ENCODE measurements at places on chromosomes 13 and 19. TPM values are rescaled to one million over a fixed set of nuclear protein-coding genes. Genes with fewer than 3 reads are reported as not detected.
A peak's percentile ranks its signal among the peaks of the same experiment; 100 is the strongest.

SELENOV gene
- total RNA-seq = not detected

- no peak overlapping the region for H3K4me3 ChIP-seq
- no peak for DNase-seq
- no peaks in the 10 kb centered on the region for H3K4me1 ChIP-seq
- H3K27ac ChIP-seq = no peak overlapping the region
- H3K36me3 ChIP-seq = no peaks in the 10 kb centered on the region
Observed at GRCh38 chr19:46574533-46574932, 26.6 kb upstream of the CALM3 start.

- H3K4me1 ChIP-seq = peaks cover 20% of the 10 kb centered on the region
- no peak overlapping the region for H3K27ac ChIP-seq
- no peaks in the 10 kb centered on the region for H3K27me3 ChIP-seq
- no peak for DNase-seq
Observed at GRCh38 chr13:48586591-48587103, 53.8 kb upstream of the RCBTB2 start.

DNA sequence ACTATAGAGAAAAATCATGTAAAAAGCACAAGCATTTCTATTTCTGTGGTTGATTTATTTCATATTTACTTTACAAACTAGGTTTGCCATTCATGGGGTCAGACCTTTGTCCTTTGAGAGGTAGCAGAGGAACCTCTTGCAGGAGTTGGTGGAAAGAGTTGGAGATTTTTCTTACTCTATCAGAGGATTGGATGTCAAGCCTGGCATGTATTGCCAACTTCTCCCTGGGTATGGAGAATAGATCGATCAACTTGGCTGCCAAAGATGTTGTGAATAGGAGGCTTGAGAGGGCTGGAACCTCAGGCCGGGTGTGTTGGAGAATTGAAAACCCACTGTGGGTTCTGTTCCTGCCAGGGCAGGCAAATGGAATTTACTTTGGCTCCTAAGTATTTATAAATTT, 81.2 kb downstream of the WDFY2 start:
- DNase-seq = no peak
- no peak overlapping the region for H3K4me3 ChIP-seq
- H3K4me1 ChIP-seq = peaks cover 54% of the 10 kb centered on the region
- H3K27me3 ChIP-seq = no peaks in the 10 kb centered on the region
- no peak overlapping the region for H3K27ac ChIP-seq

DNA sequence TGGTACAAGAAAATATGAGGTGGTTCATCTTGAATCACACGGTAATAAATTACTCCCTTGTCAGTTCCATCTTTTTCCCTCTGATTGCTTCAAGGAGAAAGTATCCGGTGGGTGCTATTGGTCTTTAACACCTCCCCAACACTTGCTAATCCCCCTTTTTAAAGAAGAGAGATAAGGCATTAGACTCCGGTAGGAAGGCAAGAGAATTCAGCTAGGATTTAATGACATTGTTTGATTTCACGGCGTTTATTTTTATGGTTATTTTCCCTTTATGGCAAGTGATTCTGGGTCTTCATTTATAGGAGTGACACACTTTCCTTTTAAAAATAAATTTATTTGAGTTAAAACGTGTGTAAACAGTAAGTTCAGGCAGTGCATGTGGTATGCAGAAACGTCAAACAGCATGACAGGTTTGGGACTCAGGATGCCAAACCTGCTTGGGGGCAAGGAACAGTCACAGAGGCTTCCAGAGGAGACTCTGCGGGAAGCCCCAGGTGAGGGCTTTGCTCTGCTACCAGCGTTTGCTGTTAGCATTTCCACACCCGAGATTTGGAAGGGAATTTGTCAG, 36.5 kb downstream of the TSHZ3 start:
- H3K27me3 ChIP-seq = no peaks in the 10 kb centered on the region
- no peak for DNase-seq
- H3K4me3 ChIP-seq = no peak overlapping the region
- H3K36me3 ChIP-seq = no peaks in the 10 kb centered on the region

- H3K27me3 ChIP-seq = no peaks in the 10 kb centered on the region
- peak overlapping the region; percentile 36 for H3K4me3 ChIP-seq
- no peaks in the 10 kb centered on the region for H3K4me1 ChIP-seq
- no peaks in the 10 kb centered on the region for H3K36me3 ChIP-seq
Observed at GRCh38 chr13:99432609-99433542, 68.4 kb upstream of the TM9SF2 start.

DNA sequence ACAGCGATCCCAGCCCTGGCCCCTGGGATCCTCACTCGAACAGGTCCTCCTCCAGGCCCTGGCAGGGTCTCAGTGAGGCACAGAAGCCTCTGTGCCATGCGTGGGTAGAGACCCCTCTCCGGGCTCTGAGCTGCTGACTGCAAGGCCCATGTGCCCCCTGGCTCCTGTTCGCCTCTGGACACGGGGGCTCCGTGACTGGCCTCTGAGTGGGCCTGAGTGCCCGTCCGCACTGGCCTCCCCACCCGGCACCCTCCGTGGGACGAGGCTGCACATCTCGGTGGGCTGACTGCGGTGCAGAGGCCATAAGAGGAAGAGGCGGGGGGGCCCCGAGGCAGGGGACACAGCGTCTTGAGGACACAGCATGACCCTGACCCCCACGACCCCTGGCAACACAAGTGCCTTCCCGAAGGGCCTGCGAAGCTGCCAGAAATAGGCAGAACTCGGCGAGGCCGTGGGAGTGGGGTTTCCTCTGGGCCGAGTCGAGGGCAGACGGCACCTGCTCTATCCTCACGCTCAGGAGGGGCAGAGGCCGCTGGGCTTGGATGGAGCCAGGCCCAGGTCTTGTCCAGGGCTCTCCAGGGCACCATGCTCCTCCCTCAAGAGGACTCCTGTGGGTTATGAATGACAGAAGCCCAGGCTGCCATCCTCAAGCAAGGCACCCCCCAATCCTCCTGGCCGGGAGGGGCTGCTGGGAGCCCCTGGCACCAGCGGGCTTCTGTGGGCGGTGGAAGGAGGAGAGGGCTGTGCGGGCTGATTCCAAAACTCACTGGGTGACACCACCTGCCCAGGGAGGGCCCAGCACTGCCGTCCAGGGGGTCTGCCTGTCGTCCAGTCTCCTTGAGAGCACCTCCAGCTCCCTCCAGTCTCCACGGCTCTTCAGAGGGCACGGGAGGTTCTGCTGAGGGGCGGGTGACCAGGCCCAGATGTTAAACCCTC, 52.6 kb downstream of the RASA3 start:
- no peaks in the 10 kb centered on the region for H3K4me1 ChIP-seq
- no peak for DNase-seq
- no peak overlapping the region for H3K27ac ChIP-seq
- H3K36me3 ChIP-seq = no peaks in the 10 kb centered on the region
- H3K27me3 ChIP-seq = no peaks in the 10 kb centered on the region

STOML3 gene
- not detected for total RNA-seq

GRCh38 chr13:52461265-52461664, 6.0 kb downstream of the CKAP2 start:
- no peak overlapping the region for H3K4me3 ChIP-seq
- H3K4me1 ChIP-seq = peaks cover 6% of the 10 kb centered on the region
- H3K27me3 ChIP-seq = no peaks in the 10 kb centered on the region
- H3K36me3 ChIP-seq = peaks cover 9% of the 10 kb centered on the region
- no peak overlapping the region for H3K27ac ChIP-seq
- no peak for DNase-seq

KCTD12 gene
- 99.7 TPM for total RNA-seq

SBK2 gene
- not detected for total RNA-seq

TRPM4 gene
- total RNA-seq = 65.9 TPM

KLK8 gene
- total RNA-seq = not detected

- DNase-seq = no peak
- H3K4me3 ChIP-seq = no peak overlapping the region
- H3K36me3 ChIP-seq = no peaks in the 10 kb centered on the region
- peaks cover 16% of the 10 kb centered on the region for H3K4me1 ChIP-seq
Observed at GRCh38 chr13:74070065-74070464, 64.1 kb downstream of the KLF12 start.

DNA sequence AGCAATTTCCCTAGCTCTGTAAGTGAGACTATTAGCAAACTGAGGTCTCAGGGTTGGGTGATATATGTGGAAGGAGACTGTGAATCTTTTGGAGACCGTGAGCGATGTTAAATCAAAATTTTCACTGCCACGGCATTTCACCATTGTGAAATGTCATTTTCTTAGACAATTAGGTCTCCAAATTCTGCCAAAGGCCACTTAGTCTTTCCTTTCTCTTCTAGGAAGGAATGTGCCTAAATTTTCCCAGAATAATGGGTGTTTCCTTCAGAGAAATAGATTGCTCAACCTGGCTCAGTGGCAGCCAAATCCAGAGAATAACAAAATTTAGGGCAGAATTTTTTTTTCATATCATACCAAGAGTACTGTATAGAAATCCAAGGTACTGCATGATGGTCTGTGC, 64.5 kb upstream of the SCEL start:
- H3K4me1 ChIP-seq = no peaks in the 10 kb centered on the region
- no peak overlapping the region for H3K27ac ChIP-seq
- no peak overlapping the region for H3K4me3 ChIP-seq
- DNase-seq = no peak

ZBTB32 gene
- total RNA-seq = not detected

DNA sequence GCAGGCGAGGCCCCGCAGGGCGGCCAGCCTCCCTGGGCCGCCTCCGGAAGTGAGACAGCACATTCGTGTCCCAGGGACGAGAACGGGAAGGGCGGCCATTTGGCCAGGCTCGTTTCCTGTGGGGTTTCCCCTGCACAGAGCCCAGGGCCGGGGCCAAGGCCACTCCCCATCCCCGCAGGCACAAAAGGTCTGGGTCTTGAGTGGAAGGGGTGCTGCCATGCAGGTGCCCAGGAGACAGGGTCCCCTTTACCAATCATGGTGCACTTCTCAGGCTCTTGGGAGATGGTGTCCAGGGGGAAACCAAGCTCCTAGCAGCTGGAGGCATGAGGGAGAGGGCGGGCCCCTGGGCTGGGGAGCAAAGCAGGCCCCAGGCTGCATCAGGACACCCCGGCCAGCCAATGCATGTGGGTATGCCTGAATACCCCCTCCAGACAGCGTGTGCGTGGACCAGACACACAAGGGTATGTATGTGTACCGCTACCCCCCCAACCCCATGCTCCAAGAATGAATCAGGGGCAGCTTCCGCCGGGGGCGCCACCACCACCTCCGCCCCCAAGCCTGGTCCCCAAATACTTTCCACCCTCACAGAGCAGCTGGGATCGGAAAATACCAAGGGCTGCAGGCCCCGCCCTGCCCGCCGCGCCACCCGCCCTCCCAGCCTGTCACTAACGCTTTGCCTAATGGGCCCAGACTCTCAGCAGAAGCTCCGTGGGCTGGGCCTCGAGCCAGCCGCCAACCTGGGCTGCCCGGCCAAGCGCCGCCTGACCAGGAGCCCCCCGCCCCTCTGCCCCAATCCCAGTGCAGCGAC, 37.6 kb upstream of the NANOS3 start:
- peak; percentile 65 for DNase-seq
- peak overlapping the region; percentile 96 for H3K4me3 ChIP-seq
- peaks cover 29% of the 10 kb centered on the region for H3K36me3 ChIP-seq
- H3K27me3 ChIP-seq = no peaks in the 10 kb centered on the region
- H3K4me1 ChIP-seq = peaks cover 52% of the 10 kb centered on the region
- peak overlapping the region; percentile 100 for H3K27ac ChIP-seq

DNA sequence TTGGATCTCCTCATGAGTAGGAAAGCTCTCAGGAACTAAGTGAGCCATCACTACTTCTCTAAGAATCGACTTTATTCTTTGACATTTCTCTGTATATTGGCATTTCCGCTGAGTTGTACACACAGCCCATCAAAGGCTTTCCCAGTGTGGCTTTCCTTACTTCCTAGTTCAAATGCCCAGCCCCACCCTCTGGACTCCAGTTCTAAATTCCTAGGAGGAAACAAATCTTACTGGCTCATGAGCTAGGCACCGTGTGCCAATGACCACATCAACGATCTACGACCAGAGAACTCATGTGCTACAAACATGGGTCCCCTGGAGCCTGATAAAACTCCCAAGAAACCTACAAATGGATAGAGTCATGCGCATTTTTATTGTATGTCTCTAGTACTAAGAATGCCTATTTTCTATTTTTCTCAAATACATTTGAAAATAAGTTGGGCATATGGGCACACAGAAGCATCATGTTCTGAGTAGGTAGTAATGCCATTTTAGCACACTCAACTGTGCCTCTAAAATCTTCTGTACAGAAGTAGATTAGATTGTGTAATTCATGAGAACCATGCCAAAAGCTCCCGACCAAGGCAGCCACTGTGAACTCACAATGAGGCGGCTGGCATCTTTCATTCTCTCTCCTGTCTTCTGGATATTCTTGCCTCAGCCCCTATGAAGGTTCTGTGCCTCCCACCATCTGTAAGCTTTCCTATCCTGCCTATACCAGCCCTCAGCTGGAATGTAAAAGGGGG, 10.5 kb upstream of the RAP2A start:
- H3K36me3 ChIP-seq = no peaks in the 10 kb centered on the region
- H3K27me3 ChIP-seq = no peaks in the 10 kb centered on the region
- H3K27ac ChIP-seq = no peak overlapping the region
- H3K4me1 ChIP-seq = peaks cover 25% of the 10 kb centered on the region
- no peak overlapping the region for H3K4me3 ChIP-seq
- no peak for DNase-seq

- no peaks in the 10 kb centered on the region for H3K27me3 ChIP-seq
- no peak overlapping the region for H3K27ac ChIP-seq
- no peaks in the 10 kb centered on the region for H3K36me3 ChIP-seq
- no peak overlapping the region for H3K4me3 ChIP-seq
- no peaks in the 10 kb centered on the region for H3K4me1 ChIP-seq
- DNase-seq = no peak
Observed at GRCh38 chr13:83794583-83794982, 87.7 kb downstream of the SLITRK1 start.

LILRA5 gene
- 9.6 TPM for total RNA-seq

DNA sequence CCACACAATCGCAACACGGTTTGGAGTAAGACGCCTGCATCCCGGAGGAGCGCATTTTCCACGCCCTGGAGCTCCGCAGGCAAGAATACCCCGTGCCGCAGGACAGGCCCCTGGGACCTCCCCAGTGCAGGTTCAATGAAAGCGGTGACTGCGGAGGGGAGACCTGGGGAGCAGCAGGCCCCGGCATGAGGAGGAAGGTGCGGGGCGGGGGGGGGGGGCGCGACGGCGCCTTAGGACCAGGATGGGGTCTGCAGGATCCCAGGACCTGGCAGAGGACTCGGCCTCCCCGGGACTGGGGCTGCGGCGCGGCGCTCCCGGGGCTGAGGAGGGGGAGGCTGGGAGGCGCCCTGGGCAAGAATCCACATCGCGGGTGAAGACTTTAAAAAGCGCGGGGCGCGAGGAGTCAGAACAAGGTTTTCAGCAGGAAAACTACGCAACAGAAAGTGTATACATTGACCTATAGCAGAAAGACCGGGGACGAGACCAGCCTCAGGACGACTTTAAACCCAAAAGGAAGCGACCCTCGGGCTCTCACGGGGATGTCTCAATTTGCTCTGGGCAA, 432 bp downstream of the ZNF611 start:
- DNase-seq = no peak
- H3K4me1 ChIP-seq = peaks cover 7% of the 10 kb centered on the region
- H3K27me3 ChIP-seq = no peaks in the 10 kb centered on the region
- peak overlapping the region; percentile 78 for H3K4me3 ChIP-seq
- no peaks in the 10 kb centered on the region for H3K36me3 ChIP-seq

MBD3L3 gene
- not detected for total RNA-seq

CNN1 gene
- 703 TPM for total RNA-seq

KIR2DL1 gene
- total RNA-seq = not detected

GRCh38 chr19:13160557-13160956, 10.3 kb downstream of the IER2 start:
- H3K4me1 ChIP-seq = peaks cover 41% of the 10 kb centered on the region
- H3K36me3 ChIP-seq = no peaks in the 10 kb centered on the region
- no peak overlapping the region for H3K4me3 ChIP-seq

All from thoracic aorta (tissue), 2 donors.